B cell (primary cell): ENCODE measurements at places on chromosomes 3 and 15. TPM values are rescaled to one million over a fixed set of nuclear protein-coding genes. Genes with fewer than 3 reads are reported as not detected.

The ZNF501 gene
- total RNA-seq: 6.1 and 7.2 TPM in 2 replicates

The LEKR1 gene
- 4.6 and 4.7 TPM in 2 replicates for total RNA-seq

The ZNF620 gene
- total RNA-seq: 5.3 and 6.6 TPM in 2 replicates

The HYAL3 gene
- total RNA-seq: 1.9 and 3.7 TPM in 2 replicates

The BNC1 gene
- total RNA-seq: not detected in 2 replicates

The SAMD7 gene
- 0.12 TPM in 1 of 2 replicates, not detected in the other for total RNA-seq

The FOXB1 gene
- total RNA-seq: not detected in 2 replicates

The GRAMD1C gene
- total RNA-seq: 47.1 and 52.5 TPM in 2 replicates

The FMN1 gene
- total RNA-seq: 0.96 and 1.2 TPM in 2 replicates

The SH3GL3 gene
- not detected in 2 replicates for total RNA-seq

The COL6A6 gene
- total RNA-seq: not detected in 2 replicates

The GREM1 gene
- total RNA-seq: not detected in 2 replicates

The IP6K2 gene
- 138 and 140 TPM in 2 replicates for total RNA-seq

The ATP13A5 gene
- total RNA-seq: 0.12 TPM in 1 of 2 replicates, not detected in the other

The PPM1L gene
- 11.4 and 12.0 TPM in 2 replicates for total RNA-seq

The TM4SF18 gene
- not detected in 2 replicates for total RNA-seq

The FBXO40 gene
- not detected in 2 replicates for total RNA-seq

The CHST2 gene
- 24.8 and 25.0 TPM in 2 replicates for total RNA-seq

The PPP1R14D gene
- not detected in 2 replicates for total RNA-seq

The LSG1 gene
- 49.8 and 54.6 TPM in 2 replicates for total RNA-seq

The CMTM8 gene
- 0.25 TPM in 1 of 2 replicates, not detected in the other for total RNA-seq

The TTLL13 gene
- total RNA-seq: 0.22 and 0.42 TPM in 2 replicates

The SMAD6 gene
- 0.22 and 0.37 TPM in 2 replicates for total RNA-seq

The CCDC71 gene
- 29.7 and 30.0 TPM in 2 replicates for total RNA-seq

The SLC33A1 gene
- 26.9 and 29.4 TPM in 2 replicates for total RNA-seq

The NR1I2 gene
- 0.30 and 0.73 TPM in 2 replicates for total RNA-seq

The TGM4 gene
- total RNA-seq: not detected in 2 replicates

The TRA2B gene
- total RNA-seq: 218 and 220 TPM in 2 replicates

The PDZRN3 gene
- total RNA-seq: not detected in 2 replicates

The GPR160 gene
- 17.5 and 17.7 TPM in 2 replicates for total RNA-seq

The FAM3D gene
- not detected in 2 replicates for total RNA-seq

The PYGO1 gene
- 0.02 TPM in 1 of 2 replicates, not detected in the other for total RNA-seq

The SCAANT1 gene
- 1.7 TPM in 1 of 2 replicates, not detected in the other for total RNA-seq

The FBXW12 gene
- not detected in 2 replicates for total RNA-seq

The GASK1A gene
- 0.15 TPM in 1 of 2 replicates, not detected in the other for total RNA-seq

The GUCA1C gene
- total RNA-seq: not detected in 2 replicates

The MOBP gene
- total RNA-seq: not detected in 2 replicates

The SLC25A20 gene
- total RNA-seq: 11.6 and 12.2 TPM in 2 replicates

The TNFSF10 gene
- 16.4 and 17.8 TPM in 2 replicates for total RNA-seq

The CHCHD6 gene
- total RNA-seq: 13.5 TPM in 2 replicates

The IQCF5 gene
- total RNA-seq: not detected in 2 replicates

The KLF15 gene
- 0.83 and 2.2 TPM in 2 replicates for total RNA-seq

The LARP6 gene
- total RNA-seq: not detected in 2 replicates

The FGD5 gene
- 0.12 TPM in 1 of 2 replicates, not detected in the other for total RNA-seq

The CPLX3 gene
- 0.17 TPM in 1 of 2 replicates, not detected in the other for total RNA-seq

The NDUFAF3 gene
- total RNA-seq: 67.0 and 67.5 TPM in 2 replicates

The TMED3 gene
- 20.7 and 22.3 TPM in 2 replicates for total RNA-seq

The WNT5A gene
- not detected in 2 replicates for total RNA-seq

The HACD3 gene
- total RNA-seq: 18.8 and 19.3 TPM in 2 replicates

The PRSS50 gene
- total RNA-seq: 0.10 TPM in 1 of 2 replicates, not detected in the other

The THRB gene
- total RNA-seq: 0.86 and 1.2 TPM in 2 replicates

The B2M gene
- 3,928 and 3,981 TPM in 2 replicates for total RNA-seq

The FGF7 gene
- 0.10 and 0.12 TPM in 2 replicates for total RNA-seq

The ISL2 gene
- 0.22 and 0.59 TPM in 2 replicates for total RNA-seq

The NRG4 gene
- total RNA-seq: 0.37 TPM in 1 of 2 replicates, not detected in the other

The SCG5 gene
- total RNA-seq: not detected in 2 replicates

The RTP1 gene
- total RNA-seq: not detected in 2 replicates
